ENCODE measurements at places on chromosomes 11 and 22.

GRCh38 chr11:13446444-13446843 lies 16.6 kb downstream of the BTBD10 start:
- DNase-seq: no peak

GRCh38 chr11:32340181-32340580 lies 95.2 kb downstream of the WT1 start:
- DNase-seq: no peak

GRCh38 chr11:61111786-61112517 lies 9.7 kb downstream of the CD5 start:
- no peak for DNase-seq

GRCh38 chr11:73342633-73343032 lies 33.6 kb upstream of the RELT start:
- DNase-seq: no peak

Data from SW 1271 (cell line).